B cell (primary cell): ENCODE measurements at places on chromosomes 4 and X. TPM values are rescaled to one million over a fixed set of nuclear protein-coding genes. Genes with fewer than 3 reads are reported as not detected.

DNA sequence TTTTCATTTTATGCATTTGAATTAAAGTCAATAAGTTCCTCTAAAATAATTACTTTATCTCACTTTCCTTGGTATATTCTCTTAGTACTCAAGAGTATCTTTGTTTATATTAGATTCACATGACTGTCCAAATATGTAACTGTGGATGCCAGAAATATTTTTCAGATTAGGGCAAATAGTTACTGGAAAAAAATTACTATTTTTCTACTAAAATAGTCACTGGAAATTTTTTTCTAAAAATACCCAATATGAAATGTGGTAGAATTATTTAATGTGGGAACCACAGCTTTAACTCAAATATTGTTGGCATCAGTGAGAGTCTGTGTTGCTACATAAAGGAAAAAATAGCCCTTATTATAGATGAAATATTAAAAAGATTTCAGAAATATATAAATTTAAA is 70.4 kb upstream of the NMU start:
- no peak for DNase-seq

DNA sequence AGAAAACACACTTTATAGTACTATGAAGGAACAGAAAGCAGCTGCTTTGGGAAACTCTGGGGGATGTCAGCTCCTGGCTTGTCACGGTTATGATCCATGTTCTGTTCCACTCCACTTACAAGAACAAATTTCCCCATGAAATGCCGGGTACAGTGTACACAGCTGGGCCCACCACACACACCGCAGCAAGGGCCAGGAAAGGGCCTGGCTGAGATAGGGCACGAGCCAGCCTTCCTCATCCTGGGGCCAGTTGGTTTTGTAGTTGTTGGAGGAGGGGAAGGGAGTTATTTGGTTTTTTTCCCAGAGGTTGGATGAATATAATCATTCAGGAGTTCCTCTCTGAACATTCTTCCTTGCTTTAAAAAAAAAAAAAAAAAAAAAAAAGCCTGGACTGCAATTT is 56.8 kb downstream of the SEPSECS start:
- DNase-seq: no peak

Gene MAGEB10
- total RNA-seq: not detected in 2 replicates

GRCh38 chrX:3518870-3519269 is 172.4 kb upstream of the MXRA5 start:
- DNase-seq: no peak

Gene ADAMTS3
- not detected in 2 replicates for total RNA-seq

DNA sequence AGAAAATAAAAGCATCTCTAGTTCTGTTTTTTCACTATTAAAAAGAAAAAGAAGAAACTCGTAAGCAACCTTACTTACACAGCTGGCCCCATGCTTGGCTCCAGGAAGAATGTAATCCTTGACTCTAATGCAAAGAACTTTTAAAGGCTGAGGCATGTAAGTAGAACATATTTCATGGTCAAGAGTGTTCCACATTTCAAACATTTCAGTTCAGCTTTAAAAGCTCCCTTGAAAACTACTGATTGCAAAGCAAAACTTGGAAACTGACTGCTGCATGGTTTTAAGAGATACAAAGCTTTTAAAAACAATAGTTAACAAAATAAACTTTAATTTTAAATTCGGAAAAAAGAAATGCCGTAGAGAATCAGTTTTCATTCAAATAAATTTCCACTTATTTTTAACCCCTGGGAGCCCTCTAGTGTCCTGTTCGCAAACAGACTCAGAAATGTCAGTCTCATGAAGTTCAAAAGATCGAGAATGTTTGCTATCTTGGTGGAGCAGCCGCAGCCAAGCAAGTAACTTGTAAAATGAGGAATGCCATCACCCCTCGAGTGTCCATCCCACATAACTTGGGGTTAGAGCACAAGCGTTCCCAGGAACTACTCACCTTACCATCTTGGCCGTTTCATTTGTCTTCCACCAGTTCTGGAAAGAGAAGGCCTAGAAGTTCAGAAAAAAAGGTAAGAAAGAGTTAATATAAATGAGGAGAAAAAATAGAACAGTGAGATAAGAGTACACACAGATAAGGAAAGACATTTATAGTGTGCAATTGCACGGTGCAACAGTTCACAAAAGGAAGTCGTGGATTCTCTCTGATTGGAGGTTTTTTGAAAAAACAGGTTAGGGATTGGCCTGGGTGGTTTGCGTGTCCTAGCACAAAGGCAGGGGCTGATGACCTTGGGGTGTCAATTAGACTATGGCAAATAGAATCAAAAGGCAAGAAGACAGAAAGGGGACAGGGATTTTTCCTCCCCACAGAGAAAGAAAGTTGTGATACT is at the start of gene GASK1B:
Gene GASK1B, minus strand, starts transcription at position 765 of the 998 bp plus-strand sequence. CDS start 1,650 bp downstream, outside the sequence.
- DNase-seq: no peak

- peak; percentile 49 for DNase-seq
Observed at GRCh38 chrX:74133156-74133796, 170.7 kb upstream of the ZCCHC13 start.

Gene DMRTC1
- 0.34 and 0.66 TPM in 2 replicates for total RNA-seq

DNA sequence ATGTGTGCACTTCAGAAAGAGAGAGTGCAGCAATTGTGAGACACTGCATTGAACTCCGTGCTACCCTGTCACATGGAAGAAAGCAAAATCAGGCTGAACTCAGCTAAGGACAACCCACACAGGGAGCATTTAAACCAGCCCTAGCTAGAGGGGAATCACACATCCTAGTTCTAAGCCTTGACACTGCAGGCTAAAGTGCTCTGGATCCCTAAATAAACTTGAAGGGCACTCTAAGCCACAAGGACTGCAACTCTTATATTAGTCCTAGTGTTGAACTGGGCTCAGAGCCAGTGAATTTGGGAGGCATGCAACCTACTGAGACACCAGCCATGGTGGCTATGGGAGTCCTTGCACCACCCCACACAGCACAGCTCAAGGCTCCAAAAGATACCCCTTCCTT is 311.9 kb downstream of the OPHN1 start:
- no peak for DNase-seq

DNA sequence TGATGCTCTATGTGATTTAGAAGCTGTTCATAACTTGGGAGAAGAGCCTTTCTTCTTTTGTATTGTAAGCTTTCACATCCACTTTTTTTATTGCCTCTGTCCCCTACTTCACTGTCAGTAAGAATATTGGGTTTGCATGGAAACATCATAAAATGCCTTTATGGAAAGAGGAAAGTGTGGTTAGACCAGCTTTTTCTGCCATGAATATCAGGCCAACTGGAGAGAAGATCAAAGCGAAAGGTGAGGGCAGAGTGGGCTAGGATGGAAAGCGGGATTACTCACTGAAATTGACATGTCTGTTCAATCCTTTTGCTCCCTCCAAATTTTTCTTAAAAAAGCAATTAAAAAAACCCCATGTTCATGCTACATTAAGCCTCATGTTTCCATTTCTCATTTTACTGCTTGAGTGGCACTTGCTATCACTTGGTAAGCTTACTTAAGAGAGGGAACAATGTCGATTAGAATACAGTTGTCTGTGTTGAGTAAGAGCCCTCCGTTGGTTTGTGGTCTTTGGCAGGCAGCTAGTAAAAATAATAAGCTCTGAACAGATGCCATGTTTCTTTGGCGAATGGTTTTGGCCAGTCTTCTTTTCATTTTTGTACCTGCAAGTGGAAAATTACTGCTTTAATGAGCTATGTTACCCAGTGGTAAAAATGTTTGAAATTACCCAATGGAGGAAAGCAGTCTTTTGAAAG is 35.9 kb downstream of the SUPT20HL1 start:
- DNase-seq: no peak

DNA sequence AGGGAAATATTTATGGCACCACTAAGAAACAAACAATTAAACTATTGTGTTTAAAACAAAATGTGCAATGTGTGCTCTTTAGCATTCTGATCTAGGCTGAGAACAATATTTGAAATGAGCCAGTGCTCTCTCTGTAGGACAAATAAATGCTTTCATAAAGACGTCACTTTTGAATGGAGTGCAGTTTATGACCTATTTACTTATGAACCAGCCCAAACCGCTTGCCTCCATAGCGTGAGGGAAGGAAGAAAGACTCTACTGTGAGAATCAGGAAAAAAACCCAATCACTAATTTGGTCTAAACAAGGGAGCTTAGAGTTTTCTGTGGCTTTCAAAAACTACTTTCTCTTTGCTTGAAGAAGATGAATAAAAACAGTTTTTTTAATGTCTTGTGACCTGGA is 39.4 kb downstream of the SAT1 start:
- DNase-seq: no peak

Gene IL3RA
- total RNA-seq: 1.6 and 2.8 TPM in 2 replicates

DNA sequence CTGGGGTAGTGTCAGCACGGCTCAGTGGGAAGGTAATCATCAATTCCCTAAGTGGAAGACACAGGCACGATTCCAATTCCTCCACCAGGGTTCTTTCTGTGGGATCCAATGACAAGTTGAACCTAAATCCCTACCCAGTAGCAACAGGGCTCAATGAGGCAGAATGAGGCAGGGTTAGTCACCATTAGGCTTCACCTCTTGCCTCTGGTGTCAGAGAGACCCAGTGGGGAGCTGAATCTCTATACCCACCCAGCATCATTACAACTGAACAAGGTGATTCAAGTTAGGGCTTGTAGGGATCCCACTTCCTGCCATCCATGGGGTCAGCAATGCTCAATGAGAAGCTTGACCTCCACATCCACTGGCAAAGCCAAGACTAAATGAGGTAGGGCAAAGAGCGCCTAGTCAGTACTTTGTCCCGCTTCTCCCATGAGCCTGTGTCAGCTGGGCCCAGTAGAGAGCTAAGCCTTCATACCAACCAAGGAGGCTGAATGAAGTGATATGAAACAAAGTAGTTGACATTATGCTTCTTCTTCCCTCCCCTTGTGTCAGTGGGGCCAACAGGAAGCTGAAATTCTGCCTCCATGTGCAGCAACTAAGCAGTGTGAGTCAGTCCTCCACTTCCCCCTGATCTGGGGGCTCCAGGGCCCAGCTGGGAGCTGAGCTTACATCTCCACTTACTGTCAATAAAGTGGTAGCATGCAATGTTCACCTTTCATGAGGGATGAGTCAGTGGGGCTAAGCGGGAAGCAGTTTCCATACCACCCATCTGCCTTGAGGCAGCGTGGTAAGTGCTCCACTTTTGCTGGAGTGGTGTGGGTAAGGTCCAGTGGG is 36.4 kb upstream of the RBM41 start:
- DNase-seq: peak; percentile 2

GRCh38 chr4:69038582-69038981 is 57.7 kb upstream of the UGT2B7 start:
- DNase-seq: no peak
